ENCODE measurements at places on chromosomes 12 and 14.

- DNase-seq: no peak
Observed at GRCh38 chr14:36502558-36503508, 17.2 kb downstream of the NKX2-1 start.

DNA sequence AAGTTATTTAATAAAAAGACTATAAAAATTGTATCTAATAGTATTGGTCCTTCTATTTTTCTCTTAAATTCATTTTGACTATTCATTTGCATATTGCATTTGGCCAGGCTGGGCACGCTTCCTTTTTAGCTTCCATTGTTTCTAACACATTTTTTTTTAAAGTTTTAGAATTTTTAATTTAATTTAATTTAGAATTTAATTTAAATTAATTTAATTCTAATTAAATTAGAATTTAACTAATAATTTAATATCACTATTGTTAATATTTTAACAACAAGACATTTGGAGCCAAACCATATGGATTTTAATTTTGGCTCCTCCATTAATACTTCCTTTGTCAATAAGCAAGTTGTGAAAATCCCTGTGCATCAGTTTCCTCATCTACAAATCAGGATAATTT is 856.9 kb upstream of the SEL1L start:
- no peak for DNase-seq

DNA sequence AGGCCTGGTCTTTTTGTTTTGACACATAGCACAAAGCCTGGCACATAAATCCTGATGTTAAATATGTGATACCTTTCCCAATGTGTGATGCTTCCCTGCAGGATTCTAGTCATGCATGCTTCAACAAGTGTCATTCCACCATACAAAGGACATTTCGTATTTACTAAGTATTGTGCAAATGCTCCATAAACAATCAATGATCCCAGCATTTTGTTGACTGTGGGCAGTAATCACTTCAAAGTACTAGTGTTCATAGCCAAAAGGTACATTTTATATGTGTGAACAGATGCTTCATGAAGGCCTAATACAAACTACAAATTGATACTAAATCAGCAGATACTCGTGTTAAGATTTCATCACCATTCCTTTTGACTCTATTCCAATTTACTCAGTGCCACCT is 4.4 kb downstream of the CCNB1IP1 start:
- DNase-seq: no peak

DNA sequence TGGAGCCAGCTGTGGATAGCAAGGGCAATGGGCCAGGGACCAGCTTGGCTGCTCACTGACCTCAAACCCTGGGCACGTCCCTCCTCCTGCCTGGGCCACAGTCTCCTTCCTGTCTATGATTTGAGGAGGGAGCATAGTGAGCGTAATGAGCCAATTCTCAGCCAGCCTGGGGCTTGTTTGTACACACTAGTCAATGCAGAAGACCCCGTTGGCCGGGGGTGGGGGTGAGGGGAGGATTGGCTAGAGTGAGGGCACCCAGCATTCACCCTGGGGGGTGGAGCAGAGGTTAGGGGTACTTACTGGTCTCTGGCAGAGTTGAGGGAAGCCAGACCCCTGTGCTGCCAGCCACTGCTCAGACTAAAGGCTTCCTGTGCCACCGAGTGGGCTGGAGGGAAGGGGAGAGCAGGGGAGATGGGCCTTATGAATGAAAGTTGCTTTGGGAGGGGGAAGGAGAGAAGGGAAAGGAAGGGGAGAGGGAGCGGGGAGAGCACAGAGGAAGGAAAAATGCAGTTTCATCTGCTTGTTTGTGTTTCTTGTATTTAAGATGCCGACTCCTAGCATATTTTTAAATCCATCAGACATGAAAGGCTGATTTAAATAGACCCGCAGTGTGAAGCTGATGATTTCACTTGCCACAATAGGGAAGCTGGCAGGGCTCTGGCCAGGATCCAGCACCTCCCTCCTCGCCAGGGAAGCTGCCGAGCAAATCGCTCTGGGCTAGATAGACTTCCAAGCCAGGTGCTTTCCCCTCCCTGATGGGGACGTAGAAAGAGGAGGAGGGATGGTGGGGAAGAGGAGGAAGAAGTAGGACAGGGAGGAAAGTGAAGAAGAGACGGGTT is 114.0 kb downstream of the PRMT8 start:
- no peak for DNase-seq

DNA sequence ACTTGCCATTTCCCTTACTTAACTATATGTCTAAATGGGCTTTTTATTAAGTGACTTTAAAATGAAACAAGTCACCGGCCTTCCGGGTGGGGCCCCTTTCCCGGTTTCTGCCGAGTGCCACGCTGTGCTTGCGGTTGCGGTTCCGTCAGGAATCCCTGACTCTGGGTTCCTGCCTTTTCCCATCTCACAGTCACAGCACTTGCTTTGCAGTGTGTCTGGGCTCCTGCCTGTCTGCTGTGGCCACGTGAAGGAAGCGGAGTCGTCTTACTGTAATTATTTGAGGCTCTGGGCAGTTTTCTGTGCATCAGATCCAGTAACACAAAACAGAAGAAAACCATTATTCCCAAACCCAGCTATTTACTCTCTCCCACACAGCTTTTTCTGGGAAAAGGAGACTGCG is 44.0 kb upstream of the FRMD6 start:
- DNase-seq: no peak

DNA sequence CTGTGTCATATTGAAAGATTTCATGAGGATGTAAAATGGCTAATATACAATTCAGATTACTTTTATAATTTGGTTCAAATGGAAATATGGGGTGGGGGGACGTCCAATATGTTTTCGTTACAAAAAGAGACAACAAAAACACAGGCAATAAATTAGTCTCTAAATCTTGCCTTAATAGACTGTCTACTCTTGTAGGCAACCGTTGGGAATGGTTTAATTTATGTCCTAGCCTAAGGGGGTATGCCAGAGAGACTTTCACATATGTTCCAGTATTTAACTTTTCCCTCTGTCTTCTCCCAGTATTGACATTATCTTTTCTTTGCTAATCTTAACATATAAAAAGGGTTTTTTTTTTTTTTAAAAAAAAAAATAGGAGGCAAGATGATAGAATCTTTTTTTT is 41.5 kb upstream of the LIN7A start:
- no peak for DNase-seq

GRCh38 chr14:65106316-65106715 is 4.0 kb upstream of the MAX start:
- DNase-seq: no peak

DNA sequence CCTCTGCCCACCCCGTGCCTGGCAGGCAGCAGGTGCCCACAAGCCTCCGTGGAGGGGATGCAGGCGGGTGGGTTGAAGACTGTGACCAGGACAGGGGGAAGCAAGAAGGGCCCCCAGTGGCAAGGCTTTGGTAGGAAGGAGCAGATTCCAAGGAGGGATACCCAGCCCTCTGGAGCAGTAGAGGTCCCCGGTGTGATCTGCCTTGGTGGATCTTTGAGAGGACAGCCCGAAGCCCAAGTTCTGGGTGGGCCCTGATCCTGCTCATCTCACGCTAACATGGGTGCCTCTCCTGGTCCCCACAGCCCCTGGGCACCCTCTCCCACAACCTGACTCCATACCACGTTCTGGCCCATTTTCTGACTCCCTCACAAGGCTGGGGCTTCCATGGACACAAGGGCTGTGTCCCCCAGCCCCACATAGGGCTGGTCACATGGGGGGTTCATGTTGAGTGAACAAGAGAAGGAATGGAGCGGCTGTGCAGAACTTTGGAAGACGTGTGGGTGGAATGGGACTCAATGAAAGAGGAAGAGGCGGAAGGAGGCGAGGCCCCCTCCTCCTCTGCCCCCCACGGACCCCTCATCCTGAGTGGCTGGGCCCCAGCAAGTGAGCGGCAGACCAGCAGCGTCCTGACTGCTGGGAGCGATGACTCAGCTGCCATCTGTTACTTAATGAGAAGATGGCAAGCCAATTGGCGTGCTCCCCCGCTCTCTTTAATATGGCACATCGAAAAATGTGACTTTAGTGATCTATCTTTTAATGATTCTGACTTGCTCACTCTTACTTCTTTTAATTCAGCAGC is 77.0 kb upstream of the BCL11B start:
- DNase-seq: no peak

GRCh38 chr14:75383721-75384120 is 44.1 kb upstream of the JDP2 start:
- no peak for DNase-seq

DNA sequence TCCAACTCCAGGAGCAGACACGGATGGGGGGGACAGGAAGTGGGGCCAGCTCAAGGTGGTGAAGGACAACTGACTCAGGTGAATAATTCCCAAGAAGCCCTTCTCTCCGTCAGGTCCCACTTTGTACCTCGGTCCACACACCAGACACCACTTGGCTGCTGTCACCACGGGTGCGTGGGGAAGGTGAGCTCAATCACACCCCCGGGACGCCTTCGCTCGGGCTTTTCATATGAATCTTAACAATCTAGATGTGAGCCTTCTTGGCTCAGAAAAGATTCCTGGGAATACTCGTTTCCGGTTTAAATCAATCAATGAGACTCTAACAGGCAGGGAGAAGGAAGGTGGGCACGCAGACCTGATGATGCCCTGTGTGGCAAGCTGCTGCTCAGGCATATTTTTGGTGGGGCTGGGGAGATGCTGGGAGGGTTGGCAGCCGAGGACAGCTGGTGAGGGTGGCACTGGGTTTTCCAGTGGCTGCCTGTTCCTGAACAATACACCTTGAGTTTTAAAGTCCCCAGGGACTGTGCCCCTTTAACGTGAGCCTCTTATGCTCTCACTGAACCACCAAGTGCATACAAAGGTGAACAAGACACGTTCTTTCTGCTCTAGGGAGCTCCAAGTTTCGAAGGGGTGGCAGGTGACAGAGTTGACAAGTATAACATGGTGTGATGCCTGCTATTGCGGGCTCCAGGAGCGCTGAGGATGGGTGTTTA is 5.1 kb downstream of the TESC start:
- DNase-seq: no peak

DNA sequence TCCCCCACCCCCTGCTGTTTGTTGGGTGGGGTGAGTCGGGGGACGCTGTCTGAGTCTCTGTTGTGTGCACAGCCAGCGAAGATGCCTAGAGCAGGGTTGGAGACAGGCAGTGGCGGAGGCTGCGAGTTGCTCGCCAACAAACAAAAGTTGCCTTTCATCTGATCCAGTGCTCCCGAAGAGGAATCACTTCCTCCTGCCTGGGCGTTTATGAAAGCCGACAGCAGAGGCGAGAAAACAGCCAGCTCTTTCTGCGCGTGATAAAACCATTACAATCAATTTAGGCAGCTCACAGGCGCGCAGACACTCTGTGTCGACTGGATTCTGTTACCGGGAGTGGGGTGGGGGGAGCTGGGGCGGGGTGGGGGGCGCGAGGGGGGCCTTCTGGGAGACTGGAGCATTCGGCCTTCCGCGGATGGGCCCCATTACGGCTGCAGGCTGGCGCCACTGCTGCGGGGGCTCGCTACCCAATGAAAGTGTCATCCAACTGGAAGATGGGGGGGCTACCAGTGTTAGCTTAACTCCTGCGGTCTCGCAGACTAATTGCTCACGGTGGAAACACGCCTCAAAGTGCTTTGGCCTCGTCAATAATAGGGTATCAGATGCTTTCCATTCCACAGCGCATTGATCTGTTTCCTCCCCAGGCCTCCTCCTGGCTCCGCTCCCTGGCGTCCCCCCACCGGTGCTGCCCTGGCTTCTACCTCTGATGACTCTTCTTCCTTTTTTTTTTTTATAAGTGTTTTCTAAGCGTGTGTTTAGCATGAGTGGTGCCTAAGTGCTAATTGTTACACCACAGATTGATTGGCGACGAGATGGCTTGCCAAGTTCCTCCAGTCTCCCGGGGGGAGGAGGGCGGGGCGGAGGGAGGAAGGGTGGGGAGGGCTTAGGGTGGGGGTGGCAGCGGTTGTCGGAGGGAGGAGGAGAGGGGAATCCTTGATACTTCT is 678.4 kb downstream of the MED13L start:
- no peak for DNase-seq

GRCh38 chr12:45969084-45969483 is 21.3 kb downstream of the SCAF11 start:
- DNase-seq: no peak

DNA sequence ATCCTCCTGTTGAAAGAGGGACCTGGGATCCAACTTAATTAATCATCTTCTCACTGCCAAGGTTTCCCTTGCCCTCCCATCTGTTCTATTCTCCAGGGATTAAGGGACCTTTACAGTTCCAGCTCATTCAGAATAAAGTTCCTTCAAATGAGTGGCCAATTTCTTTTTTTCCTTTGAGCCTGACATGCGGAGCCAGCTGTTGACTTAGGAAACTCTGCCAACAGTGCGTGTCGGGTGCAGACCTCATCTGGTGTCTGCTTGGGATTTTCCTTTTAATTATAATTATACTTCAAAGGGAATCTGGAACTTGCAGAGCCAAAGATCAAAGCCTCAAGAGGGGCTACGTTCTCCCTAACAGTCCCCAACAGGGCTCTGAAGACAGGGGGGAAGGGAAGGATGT is 64.8 kb downstream of the CCDC60 start:
- DNase-seq: no peak

DNA sequence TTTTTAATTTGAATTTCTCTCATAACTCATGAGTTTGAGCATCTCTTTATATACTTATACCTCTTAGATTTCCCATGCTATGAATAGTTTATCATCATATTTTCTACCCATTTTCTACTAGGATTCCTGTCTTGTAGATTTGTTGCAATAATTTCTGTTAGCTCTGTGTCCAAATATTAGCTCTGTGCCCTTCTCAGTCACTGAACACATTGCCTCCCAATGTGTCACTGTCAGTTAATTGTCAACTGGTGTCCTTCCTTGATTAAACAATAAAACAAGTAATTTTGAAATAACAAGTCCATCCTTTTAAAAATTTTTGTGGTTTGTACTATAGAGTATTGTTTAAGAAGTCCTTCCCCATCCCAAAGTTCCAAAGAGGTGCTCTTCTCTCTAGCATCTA is 4.2 kb upstream of the PAH start:
- no peak for DNase-seq

GRCh38 chr12:128402486-128403243 is 135.7 kb downstream of the TMEM132C start:
- DNase-seq: no peak

DNA sequence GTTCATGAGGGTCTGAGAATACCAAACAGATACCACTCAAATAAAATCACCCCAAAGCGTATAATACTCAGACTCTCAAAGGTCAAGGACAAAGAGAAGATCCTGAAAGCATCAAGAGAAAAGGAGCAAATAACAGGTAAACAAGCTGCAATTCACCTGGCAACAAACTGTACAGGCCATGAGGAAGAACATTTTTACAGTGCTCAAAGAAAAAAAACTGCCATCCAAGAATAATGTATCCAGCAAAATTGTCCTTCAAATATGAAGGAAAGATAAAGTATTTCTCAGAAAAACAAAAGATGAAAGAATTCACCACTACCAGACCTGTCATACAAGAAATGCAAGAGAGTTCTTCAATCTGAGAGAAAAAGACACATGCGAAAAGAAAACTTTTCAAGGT is 206.4 kb downstream of the PTPRO start:
- DNase-seq: no peak

- no peak for DNase-seq
Observed at GRCh38 chr14:95314609-95315008, 5.1 kb downstream of the CLMN start.

All from activated CD8-positive, alpha-beta memory T cell treated with anti-CD3 and anti-CD28 coated beads for 24 hours (primary cell).